ENCODE measurements at places on chromosomes 3 and 15.

DNA sequence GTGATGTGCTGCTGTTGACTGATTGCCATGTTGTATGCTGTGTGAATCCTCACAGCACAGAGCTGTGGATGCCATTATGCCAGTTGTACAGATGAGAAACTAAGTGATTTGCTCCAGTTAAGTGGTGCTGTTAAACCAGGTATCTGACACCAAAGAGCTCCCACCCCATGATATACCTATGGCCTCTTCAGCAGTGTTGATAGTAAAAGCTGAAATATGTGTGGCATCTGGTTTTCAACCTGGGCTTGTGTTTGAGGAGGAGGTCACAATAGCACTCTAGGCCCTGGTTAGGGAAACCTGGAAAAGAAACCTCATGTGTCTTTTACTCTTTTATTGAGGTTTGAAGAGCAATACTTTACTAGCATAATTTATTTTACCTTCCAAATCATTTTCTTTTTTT is 21.4 kb downstream of the RAD54L2 start:
- no peak for DNase-seq

GRCh38 chr15:57165992-57166391 is 210.3 kb upstream of the CGNL1 start:
- no peak for DNase-seq

- DNase-seq: no peak
These were observed 3.0 kb upstream of the LPP start for GRCh38 chr3:188150982-188151381.

- no peak for DNase-seq
These were observed 65.5 kb upstream of the UBE3A start for GRCh38 chr15:25504307-25504706.

DNA sequence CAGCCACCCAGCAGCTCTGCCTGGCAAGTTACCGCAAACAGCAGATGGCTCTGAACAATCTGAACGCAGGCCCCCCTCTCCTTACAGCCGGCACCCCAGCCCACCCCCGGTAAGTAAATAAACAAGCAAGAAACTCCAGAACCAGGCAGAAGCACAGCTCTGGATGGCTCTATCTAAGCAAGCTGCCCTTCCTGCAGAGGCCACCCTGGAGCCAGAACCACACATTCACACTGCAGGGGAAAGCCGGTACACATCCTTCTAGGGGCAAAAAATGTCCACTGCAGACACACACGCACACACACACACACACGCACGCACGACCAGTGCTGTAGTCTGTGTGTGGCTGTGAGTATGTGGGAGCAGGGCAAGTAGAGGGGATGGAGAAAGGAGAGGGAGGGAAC is 63.9 kb downstream of the ADCY5 start:
- DNase-seq: no peak

DNA sequence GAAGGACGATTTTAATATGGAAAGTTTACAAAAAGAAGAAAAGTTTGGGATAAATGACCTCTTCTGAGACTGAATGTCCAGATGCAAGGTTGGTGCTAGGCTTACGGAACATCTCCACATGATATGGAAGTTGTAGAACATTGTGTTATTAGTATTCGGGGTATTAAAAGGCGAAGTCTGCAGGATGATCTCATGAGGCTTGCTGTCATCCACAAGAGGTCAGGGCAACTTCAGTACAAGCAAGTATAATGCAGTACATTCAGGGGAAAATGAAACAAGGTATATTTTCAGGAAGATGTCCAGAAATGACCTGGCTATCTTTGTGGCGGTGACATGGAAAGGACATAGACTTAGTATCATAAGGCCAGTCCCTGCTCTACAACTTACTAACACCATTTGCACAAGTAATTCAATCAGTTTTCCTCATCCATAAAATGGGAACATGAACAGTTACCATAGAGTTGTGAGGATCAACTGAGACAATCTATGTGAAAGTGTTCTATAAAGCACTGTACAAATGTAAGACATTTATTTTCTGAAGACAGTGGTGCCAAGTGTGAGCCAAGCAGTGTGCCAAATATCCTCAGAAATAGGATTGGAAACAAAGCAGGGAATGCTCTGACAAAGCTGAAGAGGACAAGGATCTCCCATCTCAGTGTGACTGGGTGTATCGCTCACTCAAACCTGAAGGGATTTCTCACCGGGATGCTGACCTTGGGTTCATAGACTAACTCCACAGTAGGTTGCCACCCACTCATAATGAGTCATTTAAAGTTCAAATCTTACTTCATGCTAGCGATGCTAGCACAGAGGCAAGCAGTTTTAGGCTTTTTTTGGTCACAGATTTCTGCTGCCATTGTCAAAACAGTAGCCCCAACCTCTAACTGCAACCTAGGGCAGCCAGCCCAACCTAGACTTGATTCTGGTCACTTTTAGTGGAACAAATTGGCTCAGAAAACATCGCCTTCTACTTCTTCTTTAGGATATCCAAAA is 118.3 kb downstream of the TIGIT start:
- DNase-seq: peak; percentile 19

GRCh38 chr15:71435552-71435951 is 320.3 kb downstream of the THSD4 start:
- no peak for DNase-seq

DNA sequence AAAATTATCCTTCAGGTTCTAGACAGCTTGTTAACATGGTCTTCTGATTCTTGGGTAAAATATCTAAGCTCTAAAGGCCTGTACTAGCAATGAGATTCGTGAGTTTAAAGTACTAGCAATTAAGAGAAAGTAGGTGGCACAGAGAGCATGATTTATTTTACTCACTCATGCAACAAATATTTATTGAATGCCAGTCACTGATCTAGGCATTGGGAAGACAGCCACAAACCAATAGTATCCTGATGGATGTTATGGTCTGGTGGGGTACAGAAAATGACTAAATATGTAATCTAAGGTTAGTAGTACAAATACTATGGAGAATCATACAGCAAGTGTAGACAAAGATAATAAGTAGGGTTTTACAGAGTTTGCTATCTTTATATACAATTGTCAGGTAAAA is 751.3 kb downstream of the ZNF385D start:
- no peak for DNase-seq

DNA sequence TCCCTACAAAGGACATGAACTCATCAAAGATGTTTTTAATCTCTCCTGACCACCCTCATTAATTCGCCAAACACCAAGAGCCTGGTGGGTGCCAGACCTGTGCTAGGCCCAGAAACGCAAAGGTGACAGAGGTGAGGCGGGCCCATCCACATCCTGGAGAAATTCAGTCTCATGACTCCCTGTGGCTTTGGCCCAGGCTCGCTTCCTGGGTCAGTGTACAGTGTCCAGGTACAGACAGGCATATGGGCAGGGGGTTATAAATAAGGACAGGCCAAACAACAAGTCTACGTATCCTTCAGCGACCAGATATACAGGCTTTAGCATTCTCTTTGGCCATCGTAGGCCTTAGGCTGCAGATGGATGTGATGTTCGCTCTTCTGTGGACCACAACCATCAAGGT is 945 bp upstream of the PLA2G4F start:
- no peak for DNase-seq

- no peak for DNase-seq
These were observed 281.8 kb upstream of the ARRDC4 start for GRCh38 chr15:97678656-97679055.

GRCh38 chr3:13013151-13013561 is 60.1 kb downstream of the IQSEC1 start:
- no peak for DNase-seq

- no peak for DNase-seq
These were observed 570.4 kb upstream of the TGFBR2 start for GRCh38 chr3:30035935-30036567.

DNA sequence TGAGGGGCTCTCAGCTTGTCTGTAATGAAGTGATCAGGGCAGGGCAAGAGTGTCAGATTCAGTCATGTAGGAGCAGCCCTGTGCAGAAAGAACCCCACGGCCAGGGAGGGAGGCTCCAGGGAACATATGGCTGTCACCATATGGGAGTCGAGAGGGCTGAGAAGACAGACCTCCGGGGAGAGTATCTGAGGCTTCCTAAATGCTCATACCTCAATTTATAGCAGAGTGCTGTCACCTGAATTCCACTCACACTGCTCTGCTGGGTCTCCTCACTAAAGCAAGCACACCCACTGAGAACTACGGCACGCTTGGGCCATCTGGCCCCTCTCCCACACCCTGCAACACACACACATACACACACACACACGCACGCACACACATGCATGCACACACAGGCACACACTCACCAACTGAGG is 92.3 kb upstream of the TJP1 start:
- DNase-seq: no peak

Measured in stimulated activated CD4-positive, alpha-beta T cell treated with anti-CD3 and anti-CD28 coated beads, Interleukin-2, amount 100 ng/mL, for 48 hours (primary cell).